ENCODE measurements at places on chromosomes 7 and 10.

GRCh38 chr7:45593121-45593541, 19.0 kb downstream of the ADCY1 start:
- no peak for DNase-seq

- DNase-seq, result no peak
These were observed 123.4 kb downstream of the MYO3A start for GRCh38 chr10:26057466-26057865.

- DNase-seq, result no peak
These were observed 226.4 kb downstream of the MAGI2 start for GRCh38 chr7:79227044-79227443.

DNA sequence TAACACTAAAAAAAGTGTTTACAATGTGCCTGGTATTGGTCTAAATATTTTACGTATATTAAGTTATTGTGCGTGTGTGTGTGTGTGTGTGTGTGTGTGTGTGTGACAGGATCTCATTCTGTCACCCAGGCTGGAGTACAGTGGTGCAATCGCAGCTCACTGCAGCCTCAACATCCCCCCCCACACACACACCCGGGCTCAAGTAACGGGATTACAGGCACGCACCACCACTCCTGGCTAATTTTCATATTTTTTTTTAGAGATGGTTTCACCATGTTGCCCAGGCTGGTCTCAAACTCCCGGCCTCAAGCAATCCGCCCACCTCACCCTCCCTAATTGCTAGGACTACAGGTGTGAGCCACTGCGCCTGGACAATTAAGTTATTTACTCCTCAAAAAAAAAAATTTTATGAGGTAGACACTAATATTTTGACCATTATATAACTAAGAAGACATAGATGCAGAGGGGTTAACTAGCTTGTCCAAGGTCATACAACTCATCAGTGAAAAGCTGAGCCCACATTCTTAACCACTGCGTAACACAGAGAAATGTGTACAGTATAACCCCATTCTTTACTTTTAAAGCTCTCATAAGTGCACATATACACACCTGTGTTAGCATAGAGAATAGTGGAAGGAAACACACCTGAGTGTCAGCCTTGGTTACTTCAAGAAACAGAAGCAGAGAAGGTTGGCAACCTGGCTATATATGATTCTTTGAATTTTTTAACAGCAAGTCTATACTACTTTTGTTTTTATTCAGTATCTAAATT, 35.0 kb downstream of the DNAJC12 start:
- DNase-seq, result no peak

DNA sequence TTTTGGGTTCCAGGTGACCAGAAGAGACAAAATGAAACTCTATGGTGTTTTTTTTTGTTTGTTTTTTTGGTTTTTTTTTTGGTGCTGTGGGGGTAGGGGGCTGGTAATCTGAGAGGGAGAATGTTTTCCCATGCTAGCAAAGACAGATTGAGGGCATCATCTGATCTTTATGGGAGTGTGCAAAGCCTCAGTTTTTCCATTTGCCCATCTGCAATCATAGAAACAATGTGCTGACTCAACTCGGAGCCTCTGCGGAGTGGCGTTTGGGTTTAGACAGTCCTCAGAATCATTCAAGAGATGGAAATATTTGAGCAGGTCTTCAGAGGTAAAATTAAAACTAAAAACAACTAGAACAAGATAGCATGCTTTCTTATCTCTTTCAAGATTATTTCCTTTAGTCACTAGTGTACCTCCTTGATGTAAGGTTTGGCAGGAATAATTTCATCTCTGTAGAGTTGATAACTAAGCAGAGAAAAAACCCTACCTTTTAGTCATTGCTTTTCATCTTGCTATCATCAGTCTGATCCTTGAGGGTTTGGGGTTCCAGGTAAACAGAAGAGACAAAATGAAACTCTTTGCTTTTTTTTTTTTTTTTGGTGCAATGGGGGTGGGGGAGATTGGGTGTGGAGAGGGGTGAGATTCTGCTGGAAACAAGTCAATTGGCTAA, 18.0 kb downstream of the CNNM2 start:
- DNase-seq, result no peak

GRCh38 chr10:98569853-98570252, 123.1 kb upstream of the HPS1 start:
- no peak for DNase-seq

DNA sequence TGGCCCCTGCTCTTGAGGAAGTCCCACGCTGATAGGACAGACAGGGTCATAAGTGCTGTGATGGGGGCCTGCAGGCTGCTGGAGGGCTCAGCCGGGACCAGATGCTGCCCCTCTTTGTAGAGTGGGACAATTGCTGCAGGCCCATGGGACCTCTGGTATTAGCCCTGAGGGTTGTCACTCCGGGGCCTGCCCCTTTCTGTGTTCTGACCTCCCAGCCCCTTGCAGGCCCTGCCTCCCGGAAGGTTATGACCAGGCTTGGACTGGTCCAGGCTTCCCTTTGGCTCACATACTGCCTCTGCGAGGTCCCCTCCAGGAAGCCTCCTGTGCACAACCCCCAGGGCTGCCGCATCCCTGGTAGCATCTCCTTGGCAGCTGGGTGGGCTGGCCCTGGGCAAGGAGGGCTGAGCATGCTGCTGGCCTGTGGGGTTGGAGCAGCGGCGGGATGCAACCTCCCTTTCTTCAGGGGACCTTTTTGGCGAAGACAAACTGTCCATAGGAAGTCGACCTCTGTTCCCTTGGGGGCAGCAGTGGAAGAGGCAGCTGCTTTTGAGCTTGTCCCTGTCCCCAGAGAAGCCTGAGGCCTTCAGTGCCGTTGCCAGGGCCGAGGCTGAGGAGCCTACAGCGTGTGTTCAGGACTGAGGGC, 8.8 kb downstream of the LIMK1 start:
- DNase-seq, result no peak

DNA sequence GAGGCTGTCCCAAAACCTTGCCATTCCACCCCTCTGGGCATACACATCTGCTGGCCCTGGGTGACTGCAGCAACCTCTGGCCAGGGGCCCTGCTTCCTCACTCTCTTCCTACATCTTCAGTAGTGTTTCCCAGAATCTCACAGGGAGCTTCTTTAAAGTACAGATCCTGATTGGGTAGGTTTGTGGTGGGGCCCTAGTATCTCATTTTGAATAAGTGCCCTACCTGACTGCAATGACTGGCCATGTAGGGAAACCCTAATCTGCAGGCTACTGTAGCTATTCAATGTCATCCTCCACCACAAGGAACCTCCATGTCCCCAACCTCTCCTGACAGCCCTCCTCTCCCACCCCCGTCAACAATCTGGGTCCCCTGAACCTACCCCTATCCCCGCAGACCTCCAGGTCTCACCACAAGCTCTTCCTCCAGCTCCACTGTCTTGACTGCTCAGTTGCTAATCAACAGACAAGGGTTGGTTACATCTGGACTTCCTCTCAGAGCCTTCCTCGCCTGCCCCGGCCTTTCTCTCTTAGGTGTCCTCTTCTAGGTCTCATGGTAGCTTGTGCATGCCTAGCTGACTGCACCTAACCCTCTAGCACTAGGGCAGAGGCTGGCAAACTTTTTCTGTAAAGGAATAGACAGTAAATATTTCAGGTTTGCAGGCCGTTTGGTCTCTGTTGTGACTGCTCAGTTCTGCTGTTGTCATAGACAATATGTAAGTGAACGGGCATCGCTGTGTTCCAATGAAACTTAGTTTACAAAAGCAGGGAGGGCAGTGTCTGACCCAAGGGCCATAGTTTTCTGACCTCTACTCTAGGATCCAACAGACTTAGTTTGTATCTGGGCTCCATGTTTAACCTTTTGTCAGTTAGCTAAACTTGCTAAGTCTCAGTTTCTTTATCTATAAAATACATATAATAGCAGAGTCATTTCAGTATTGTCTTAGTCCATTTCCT, 121.1 kb downstream of the AOAH start:
- no peak for DNase-seq

- DNase-seq, result no peak
These were observed 15.3 kb downstream of the MYH16 start for GRCh38 chr7:99287779-99288534.

GRCh38 chr7:147896121-147896520, 694.4 kb upstream of the C7orf33 start:
- no peak for DNase-seq

DNA sequence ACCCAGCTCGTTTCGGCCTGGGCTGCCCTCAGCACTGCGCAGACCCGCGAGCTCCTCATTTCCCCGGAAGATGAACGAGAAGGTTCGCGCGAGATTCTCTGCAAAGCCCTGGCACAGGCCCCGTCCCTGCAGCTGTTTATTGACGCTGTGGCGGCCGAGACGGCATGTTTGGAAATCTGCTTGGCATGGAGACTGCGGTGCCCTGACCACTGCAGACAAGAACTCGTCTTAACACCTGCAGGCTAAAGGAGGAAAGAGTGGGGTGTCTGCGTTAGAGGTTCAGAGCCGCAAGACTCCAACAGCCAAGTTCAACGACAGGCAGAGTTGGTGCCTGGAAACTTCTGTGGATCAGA, 125.6 kb downstream of the DNAJB6 start:
- DNase-seq, result no peak

DNA sequence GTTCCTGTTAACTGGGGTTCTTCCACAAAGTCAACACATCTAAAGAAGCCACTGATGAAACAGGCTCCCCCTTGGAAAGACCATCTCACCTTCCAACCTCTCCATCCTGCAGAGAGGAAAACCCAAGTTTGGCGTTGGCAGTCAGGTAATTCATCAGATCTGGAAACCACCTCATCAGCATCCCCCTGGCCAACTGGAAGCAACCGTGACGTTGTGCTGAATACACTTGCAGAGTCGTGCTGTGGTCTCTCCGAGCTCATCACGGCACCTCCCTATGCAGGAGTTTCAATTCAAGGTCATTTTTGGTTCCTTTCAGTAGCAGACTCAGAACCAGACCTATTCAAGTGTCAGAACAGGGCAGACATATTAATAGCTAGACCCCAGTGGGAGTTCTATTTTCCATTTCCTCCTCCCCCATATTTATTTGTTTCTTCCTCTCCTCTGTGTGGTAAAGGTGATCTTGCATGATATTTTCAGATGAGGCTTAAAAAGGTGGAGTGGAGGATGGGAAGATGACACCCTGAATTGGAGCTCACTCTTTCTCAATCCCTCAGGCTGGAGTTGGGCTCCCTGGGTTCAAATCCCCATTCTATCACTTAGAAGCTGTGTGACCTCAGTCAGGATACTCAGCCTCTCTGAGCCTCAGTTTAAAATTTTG, 149.1 kb upstream of the ADO start:
- no peak for DNase-seq

- DNase-seq, result no peak
These were observed 45.7 kb upstream of the IL6 start for GRCh38 chr7:22681312-22681711.

DNA sequence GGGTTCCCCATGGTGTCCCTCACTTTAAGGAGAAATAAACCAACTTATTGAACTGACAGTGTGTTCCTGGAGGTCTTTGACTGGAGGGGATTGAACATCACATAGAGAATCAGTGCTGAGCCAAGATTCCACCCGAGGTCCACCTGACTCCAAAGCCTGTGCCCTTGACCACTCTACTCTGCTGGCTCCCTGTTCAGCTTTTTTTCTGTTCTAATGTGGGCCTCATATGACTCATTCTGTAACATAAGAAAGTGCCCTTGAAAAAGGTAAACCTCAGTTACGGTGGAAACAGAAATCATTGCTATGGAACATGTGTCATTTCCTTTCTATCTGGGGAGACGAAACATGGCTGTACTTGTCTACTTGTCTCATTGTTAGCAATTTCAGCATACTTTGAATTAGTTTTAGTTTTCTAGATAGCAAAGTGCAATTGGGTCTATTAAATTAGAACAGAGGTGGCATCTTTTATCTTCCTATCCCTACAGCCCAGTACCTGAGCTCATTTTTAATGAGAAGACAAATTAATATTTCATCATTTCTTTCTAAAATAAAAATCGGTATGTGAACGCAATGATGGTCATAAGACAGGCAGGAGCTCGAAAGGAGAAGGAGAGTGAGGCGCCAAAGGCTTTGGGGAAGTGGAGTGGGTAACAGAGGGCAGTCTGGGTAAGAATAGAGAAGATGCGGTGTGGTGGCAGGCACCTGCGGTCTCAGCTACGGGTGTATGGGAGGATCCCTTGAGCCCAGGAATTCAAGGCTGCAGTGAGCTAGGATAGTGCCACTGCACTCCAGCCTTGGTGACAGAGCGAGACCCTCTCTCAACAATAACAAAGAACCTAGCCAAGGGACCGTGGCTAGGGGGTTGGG, 1.5 kb downstream of the GSDME start:
- no peak for DNase-seq

GRCh38 chr10:118341791-118342637, at the start of gene FAM204A:
FAM204A (minus strand) TSS chr10:118342324; CDS start chr10:118336415, 5,909 bp downstream.
- peak; percentile 96 for DNase-seq

GRCh38 chr7:93165447-93165846, 17.3 kb upstream of the SAMD9L start:
- DNase-seq, result peak; percentile 8

GRCh38 chr7:107494315-107494751, 24.5 kb downstream of the GPR22 start:
- no peak for DNase-seq

- DNase-seq, result no peak
These were observed 494 bp upstream of the HERC4 start for GRCh38 chr10:68075550-68076004.

- DNase-seq, result no peak
These were observed 6.8 kb downstream of the RSBN1L start for GRCh38 chr7:77702968-77703472.

DNA sequence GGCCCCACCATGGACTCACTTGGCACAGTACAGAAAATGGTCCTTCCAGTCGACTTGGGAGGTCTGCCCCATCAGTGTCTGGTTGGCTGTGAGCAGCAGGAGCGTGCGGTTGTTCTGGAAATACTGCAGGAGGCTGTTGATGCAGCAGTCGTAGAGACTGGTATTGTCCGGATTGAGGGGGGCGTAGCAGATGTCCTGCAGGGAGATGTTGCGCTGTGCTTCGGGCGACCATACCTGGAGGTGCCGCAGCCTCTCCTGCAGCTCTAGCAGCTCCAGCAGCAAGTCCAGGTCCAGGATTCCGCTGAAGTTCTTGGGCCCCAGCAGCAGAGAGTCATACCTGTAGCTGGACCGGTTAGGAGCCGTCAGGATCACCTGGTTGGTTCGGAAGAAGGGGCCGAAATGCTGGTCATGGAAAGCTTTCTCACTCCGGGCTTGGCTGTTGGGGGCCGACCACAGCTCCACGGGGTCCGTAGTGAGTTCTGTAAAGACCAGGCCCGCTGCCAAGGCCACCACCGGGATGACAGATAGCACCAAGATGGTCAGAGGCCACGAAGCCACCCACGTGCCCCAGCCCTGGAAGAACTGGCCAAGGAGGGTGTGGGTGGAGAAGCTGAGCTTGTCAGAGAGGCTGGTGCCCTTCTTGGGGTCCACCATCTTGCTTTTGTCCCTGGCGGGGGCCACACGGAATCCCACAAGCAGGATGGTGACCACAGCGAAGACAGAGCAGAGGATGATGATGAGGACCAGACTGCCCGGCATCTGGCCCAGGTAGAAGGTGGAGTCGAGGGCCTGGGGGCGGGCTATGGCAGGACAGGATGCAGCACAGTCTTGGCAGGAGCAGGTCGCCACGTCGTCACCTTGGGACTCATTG, 2.1 kb downstream of the NPC1L1 start:
- no peak for DNase-seq

Measured in central memory CD4-positive, alpha-beta T cell (primary cell).